Stimulated activated CD8-positive, alpha-beta memory T cell treated with anti-CD3 and anti-CD28 coated beads, Interleukin-4, amount 100 ng/mL, for 1 hour (primary cell): ENCODE measurements at places on chromosomes 4 and X.

GRCh38 chr4:108555701-108556100, 64.7 kb upstream of the RPL34 start:
- no peak for DNase-seq

DNA sequence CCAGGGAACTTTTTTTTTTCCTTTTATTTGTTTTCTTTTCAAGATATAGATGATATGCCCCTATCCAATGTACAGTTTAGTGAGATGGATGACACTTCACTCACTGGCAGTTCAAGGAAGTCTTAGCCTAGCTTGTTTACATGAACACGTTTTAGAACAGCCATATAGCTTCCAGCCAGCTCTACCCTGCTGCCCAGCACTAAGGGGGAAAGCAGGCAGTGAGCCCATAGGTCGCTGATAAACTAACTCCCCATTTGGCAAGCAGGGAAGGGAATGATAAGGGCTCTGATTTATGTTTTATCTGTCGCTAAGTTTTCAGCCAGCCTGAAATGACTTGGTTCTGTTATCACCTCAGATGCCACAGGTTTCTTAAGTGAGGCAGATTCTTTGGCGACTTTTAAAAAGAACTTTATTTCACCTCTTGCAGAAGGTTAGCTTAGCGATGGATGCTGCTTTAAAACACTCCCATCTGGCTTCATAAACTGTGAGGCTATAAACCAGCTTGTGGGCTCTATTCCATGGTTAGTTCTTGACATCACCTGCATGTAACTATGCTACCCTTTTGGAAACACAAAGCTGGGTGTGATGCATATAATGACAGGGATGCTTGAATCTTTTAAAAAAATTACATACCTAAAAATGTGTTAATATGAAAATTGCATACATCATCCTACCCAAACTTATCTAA, 348.4 kb downstream of the FBXO8 start:
- no peak for DNase-seq

- no peak for DNase-seq
Observed at GRCh38 chr4:138062929-138063328, 179.2 kb downstream of the SLC7A11 start.

DNA sequence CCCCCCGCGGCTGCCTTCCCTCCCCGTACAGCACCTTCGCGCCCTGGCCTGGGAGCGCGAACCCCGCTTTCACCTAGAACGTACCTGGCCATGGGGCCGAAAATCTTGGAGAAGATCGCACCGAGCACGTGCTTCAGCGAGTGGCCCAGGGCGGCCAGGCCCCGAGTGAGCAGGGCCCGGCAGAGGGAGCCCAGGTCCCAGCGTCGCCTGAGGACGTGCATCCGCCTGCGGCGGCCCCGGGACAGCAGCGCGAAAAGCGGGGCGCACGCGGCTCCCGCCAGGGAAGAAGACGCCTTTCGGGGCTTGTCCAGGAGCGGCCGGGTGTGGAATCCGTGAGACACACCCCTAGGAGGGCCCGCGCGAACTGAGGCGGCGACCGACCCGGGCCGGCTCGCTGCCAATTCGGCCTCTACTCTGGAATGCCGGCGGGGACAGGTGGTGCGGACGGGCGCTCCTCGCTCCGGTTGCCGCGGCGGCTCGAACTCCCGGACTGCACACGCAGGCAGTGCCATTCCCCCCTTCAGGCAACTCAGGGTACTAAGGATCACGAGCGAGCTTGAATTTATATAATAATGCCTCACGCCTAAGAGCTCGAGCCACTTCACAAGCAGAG, at the start of gene HS6ST2:
Gene HS6ST2, minus strand, starts transcription at position 539 of the 613 bp plus-strand sequence.
- DNase-seq: no peak

DNA sequence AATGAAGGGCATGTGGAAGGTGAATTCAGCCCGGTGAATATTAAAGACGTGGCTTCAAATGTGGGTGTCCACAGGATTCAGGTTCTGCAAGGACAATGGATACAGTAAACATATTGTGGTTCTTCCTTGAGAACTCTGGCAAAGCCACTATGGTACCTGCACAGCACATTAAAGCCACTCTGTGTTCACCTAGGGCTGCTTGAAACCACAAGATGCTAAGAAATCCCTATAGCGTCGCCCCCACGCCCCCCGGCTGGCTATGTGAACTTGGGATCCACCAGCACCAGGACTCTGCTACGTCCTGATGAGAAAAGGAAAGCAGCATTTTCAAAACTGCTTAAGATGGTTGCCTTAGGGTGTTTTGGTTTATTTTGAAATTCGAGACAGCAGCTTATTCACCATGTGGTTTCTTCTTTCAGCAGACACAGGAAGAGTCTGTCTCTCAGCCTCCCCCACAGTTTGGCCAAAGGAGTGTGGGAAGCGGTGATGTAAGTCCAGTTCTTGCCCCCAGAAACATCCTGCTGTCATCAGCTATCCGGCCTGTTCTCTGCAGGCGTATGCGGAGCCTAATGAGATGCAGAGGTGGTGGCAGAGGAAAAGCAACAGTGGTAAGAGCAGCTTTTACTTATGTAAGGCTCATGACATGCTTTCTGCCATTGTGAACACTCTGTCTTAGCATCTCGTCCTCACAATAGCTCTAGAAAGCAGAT, 111.5 kb downstream of the AFAP1 start:
- no peak for DNase-seq

GRCh38 chr4:48432017-48432416, 51.1 kb upstream of the SLC10A4 start:
- no peak for DNase-seq

DNA sequence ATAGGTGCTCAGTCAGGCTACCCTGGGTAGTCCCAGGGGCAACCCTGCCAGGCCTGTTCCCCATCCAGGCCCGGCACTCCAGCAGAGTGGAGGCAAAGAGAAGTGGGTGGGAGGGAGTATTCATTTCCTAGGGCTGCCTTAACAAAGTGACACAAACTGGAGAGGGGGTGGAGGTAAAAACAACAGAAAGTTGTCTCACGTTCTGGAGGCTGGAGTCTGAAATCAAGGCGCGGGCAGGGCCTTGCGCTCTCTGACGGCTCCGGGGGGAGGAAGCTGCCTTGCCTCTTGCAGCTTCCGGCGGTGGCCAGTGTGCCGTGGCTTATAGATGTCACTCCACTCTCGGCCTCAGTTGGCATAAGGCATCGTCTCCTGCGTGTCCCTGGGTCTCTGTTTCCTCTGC, 90.8 kb downstream of the DCTD start:
- no peak for DNase-seq

DNA sequence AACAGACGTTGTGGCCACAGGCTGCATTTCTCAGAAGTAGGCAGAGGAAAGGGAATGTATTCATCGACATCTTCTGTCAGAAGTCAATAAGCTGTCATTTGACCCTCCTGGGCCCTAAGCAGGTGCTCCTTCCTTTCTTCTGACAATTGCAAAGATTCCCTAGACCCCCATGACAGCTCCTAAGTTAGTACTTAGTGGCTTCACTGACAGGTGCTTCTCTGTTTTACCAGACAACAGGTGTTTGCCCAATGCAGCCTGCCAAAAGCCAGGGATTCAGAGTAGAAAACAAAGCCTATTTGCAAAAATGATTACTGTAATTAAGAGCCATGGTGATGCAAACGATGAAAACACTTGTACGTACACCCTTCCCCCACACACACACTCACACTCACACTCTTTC, 7.5 kb upstream of the FGF5 start:
- no peak for DNase-seq

DNA sequence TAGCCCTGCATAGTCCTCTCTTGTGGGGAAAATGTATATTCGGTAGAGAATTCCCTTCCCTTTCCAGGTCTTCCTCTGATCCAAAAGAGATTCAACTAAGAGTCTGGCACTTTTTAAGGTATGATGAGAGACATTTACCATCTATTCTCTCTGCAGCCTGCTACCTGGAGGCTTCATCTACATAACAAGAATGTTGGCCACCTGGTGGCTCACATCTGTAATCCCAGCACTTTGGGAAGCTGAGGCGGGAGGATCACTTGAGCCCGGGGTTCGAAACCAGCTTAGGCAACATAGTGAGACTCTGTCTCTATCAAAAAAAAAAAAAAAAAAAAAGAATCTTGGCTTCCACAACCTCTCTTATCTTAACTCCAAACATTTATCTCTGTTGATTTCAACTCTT, 40.4 kb upstream of the NOCT start:
- DNase-seq: no peak

- no peak for DNase-seq
Observed at GRCh38 chr4:153259661-153260060, 55.4 kb downstream of the TRIM2 start.

GRCh38 chr4:157702831-157703230, 470.0 kb downstream of the GASK1B start:
- no peak for DNase-seq

DNA sequence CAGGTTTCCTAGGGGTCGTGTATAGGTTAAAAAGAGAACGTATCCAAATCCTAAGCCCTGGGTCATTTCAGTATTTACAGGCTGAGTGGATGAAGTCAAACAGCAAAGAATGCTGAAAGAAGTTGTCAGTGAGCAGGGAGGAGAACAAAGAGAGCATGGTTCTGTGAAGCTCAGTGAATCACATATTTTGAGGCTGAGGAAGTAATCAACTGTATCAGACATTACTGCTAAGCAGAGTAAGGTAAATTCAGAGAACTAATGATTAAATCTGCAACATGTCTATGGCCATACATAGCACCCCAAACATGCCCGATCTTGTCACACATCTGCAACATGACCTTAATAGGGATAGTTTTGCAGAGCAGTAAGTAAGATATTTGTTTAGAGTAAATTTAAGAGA, 1130.3 kb downstream of the RAPGEF2 start:
- no peak for DNase-seq

DNA sequence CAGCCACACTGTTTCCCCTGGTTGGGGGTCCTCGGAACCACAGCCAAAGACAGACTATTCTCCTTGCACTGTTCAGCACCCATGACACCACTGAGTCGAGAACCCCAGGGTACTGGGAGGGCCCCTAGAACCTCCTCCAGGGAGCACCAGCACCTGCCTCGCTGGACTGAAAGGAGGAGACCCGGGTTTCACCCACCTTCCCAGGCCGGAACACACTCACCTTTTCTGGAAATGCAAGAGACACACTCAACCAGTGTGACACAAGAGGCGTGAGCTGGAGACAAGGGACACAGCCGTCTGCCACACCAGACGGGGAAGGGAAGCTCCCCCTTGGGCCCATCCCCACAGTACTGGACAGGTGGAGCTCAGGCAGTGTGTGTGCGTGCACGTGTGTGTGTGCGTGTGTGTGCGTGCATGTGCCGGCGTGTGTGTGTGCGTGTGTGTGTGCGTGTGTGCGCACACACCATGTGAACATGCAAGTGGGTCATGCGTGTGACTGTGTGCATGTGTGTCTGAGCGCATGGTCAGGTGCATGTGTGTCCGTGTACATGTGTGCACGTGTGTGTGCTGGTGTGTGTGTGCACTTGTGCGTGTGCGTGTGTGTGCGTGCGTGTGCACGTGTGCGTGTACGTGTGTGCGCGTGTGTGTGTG, 128.8 kb upstream of the NKX1-1 start:
- no peak for DNase-seq

DNA sequence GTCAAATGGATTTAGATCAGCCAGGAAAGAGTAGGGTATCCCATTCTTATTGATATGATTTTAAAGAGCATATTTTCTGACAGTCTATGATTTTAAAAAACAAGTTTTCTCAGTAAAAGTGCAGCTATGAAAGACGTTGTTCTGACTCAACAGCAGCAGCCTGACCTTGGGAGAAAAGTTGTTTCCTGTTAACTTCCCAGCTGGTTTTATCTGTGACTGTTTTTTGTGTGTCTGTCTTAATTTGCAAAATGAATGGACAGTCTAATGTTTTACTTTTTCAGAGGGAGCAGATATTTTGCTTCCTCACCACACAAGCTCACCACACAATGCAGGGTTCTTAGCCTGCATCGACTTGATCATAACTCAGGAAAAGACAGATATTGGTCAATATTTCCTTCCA, 764 bp upstream of the MTHFD2L start:
- no peak for DNase-seq

DNA sequence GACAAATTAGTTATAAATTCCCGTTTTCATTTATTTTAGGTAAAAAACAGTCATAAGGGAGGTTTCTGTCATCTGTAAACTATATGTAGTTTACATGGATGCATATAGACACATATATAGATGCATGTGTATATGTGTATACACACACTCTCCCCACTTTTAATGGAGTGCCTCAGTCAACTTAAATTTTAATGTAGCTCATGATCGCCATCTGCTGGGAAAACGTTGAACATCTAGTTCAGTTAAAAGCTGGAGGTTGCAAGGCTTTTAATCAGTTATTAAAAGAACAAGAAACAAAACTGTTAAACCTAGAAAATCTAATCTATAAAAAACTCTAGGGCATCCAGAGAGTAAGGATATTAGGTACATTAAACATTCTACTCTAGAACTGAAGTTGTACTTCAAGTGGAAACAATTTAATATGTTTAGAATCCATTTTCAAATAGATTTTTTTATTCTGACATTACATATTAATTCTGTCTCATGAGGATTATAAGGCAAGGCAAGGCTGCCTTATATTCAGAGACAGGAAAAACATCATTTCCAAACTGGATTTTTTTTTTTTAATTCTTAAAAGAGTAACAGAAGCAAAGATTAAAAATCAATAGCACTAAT, 122.6 kb downstream of the SHISA3 start:
- DNase-seq: peak; percentile 3

- DNase-seq: no peak
Observed at GRCh38 chr4:174928174-174928573, 10.0 kb downstream of the ADAM29 start.

- no peak for DNase-seq
Observed at GRCh38 chr4:23371533-23371932, 518.3 kb downstream of the PPARGC1A start.

DNA sequence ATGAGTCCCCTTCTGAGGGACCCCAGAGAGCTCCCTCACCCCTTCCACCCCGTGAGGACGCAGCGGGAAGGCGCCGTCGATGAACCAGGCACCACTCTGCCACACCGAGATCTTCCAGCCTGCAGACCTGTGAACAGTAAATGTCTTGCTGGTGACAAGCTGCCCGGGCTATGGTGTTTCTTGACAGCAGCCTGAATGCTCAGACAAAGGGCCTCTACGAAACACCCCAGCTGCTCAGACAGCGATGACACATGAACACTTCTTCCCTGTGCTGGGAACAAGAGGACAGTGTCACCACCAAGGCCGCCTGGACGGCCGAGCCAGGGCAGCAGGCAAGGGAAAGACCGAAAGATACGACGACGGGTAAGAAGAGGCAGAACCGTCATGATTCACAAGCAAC, 30.6 kb upstream of the GTPBP6 start:
- DNase-seq: no peak

GRCh38 chr4:44162538-44163270, 285.9 kb downstream of the KCTD8 start:
- no peak for DNase-seq

GRCh38 chr4:7910952-7911578, 28.6 kb downstream of the AFAP1 start:
- no peak for DNase-seq
